ELF-1 (cell line): ENCODE measurements at places on chromosomes 11 and 22.
A peak's percentile ranks its signal among the peaks of the same experiment; 100 is the strongest.

DNA sequence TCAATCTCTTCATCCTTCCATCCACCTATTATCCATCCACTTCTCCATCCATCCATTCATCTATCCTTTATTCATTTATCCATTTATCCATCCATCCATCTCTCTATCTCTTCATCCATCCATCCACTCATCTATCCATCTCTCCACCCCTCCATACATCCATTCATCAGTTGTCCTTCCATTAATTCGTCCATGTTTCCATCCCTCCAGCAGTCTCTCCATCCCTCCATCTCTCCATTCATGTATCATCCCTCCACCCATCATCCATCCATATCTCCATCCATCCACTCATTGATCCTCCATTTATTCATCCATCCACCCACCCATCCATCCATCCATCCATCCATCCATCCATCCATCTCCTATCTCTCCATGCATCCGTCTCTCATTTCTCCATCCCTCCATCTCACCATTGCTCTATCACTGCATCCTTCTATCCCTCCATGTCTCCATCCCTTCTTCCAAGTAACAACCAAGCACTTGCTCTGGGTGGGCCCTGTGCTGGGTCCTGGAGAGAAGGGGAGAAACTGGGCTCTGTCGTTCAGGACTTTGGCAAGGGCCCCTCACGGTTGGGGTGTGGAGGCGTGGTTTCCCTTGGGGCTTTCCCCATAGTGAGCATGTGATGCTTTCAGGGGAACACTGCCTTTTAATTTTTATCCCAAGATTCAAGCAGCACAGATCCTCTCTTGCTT lies 43.3 kb downstream of the SMIM38 start:
- DNase-seq: no peak

GRCh38 chr11:109641549-109641948 lies 219.6 kb downstream of the C11orf87 start:
- DNase-seq: peak; percentile 49

DNA sequence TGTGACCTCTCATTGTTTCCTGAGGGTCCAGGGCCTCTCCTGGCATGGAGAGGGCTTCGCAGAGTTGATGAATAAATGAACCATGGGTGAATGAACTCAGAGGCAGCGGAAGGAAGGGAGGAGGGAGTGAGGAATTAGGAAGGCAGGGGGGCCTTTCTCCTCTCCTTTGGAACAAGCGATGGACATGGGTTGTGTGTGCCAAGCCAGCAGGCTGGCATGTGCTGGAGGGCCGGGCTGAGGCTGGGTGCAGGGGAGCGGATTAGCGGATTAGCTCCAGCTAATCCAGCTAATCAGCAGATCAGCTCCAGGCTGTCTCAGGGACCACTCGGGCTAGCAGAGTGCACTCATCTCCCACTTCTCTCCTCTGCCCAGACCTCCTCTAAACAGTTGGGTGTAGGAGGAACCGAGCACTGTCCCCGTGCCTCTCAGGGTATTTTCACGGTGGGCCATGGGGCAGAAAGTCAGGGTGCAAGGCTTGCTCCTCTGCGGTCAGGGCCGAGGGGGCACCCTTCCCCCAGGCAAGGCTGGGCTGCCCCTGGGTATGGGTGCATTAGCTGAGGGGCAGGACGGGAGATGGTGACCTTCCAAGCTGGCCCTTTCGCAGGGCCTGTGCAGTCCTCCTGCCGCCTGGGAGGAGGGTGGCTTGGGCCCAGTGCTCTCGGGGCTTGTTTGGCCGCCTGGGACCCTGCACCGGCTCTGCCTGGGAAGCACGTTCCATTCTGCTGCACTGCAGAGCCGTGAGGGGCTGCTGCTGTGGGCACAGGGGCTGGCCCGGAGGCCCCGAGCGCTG lies 120.3 kb upstream of the B3GAT1 start:
- DNase-seq: no peak

DNA sequence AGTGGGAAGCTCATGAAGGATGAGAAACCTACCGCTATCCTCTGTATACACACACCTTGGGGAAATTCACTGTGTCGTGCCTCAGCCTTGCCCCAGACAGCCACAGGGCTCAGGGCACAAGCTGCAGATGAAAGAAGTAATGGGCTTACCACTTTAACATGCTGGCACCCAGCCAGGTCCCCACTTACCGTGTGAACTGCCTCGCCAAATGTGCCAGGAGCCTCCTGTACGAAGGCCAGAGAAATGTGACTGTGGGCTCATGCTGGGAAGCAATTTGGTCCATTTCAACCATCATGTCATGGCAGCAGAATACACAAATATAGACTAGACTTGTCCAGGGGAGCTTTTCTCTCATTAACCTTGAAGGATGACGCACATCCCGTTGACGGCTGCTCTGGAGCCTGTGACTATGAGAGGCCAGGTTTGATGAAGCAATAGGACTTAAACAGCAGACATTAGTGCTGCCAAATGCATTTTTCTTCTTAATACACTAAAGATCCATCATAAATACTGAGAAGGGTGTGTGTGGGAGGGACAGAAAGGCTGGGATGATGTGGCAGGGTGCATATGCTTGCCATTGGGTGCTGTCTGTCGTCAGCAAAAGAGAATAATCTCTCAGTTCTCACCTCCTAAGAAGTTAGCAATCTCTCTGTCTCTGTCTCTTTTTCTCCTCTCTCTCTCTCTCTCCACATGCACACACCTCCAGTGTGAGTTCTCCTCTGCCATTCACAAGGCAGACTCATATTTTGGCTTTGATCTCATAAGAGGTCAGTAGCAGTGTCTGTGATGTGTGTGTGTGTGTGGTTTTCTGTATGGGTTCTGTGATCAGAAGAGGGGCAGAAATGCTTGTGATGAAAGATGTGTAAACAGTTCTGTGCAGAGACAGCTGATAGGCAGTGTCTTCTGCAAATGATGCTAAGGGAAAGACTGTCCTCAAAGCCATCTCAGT lies 142.4 kb downstream of the KIRREL3 start:
- DNase-seq: no peak

DNA sequence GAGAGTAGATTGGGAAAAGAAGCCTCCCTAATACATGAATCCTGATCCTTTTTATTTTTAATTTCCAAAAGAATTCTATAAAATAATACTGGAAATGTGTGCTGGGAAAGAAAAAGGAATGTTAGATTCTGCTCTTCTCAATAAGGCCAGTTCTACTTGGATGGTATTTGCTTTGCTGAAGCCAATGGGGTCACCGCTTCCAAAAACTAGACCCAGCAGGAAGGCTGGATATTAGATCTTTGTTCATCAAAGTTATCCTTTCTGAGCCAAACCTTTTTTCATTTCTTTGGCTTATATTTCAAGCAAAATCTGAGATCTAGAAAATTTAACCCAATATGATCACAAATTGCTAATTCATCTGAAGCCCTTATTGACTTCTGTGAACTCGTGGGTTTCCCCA lies 41.4 kb downstream of the SCUBE2 start:
- no peak for DNase-seq

GRCh38 chr11:65953471-65953870 lies 8.1 kb upstream of the SART1 start:
- DNase-seq: peak; percentile 36

DNA sequence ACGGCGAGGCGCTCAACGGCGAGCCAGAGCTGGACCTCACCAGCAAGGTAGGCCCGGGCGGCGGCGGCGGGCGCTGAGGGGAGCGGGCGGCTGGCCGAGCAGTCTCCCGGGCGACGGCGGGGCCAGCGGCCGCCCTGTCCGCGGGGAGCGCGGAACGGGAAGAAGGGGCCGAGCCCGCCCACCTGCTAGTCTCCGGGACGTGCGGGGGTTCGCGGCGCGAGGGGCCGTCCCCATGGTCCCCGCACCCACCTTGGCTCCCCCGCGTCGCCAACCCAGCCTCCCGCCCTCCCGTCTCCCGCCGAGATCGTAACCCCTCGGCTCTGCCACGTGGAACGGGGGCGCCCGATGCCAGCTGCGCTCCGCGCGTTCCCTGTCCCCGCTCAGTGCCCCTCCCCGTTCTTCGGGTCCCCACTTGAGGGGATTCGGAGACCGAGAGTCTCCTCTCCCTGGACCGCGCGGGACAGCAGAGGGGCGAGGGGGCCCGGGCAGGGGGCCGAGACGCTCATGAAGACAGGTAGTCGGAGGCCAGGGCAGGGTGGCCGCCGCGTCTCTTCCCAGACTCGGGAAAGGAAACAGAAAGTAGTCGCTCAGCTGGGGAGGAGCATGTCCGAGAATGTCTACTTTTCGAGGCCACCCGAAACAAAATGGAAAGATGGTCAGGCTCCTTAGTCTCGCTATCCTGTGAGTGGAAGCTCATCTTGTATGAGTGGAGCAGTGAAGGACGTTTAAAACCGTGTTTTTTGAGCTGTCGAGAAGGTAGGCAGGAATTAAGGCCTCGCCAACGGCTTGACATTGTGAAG lies 557 bp downstream of the GTPBP1 start:
- DNase-seq: peak; percentile 36

GRCh38 chr11:34791780-34792542 lies 124.2 kb downstream of the APIP start:
- DNase-seq: no peak

DNA sequence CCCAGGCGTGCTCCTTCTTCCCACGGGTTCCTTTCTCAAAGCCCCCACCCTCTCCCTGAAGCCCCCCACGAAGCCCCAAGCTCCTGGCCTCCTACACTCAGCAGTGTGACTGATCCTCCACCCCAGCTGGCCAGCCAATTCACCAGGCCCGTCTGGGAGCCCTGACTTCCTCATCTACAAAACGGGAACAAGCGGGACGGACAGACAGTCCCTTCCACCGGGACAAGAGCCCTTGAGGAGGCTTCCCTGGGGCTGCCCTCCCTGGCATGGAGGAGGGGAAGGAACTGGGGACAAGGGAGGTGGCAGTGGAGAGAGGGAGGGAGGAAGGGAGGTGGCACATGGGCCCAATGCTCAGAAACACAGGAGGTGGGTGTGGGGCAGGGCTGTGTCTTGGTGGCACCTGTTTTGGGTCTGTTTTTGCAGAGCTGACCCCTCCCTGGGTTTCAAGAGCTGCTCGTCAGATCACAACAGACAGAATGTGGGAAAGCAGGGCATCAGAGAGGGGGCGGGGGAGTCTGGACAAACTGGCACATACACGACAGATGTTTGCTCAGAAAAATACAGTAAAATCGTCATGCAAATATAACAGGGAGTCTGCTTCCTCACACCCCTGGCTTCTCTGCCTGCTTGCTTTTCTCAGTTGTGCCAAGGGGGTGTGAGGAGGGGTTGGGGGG lies 56.8 kb downstream of the ELFN2 start:
- no peak for DNase-seq

DNA sequence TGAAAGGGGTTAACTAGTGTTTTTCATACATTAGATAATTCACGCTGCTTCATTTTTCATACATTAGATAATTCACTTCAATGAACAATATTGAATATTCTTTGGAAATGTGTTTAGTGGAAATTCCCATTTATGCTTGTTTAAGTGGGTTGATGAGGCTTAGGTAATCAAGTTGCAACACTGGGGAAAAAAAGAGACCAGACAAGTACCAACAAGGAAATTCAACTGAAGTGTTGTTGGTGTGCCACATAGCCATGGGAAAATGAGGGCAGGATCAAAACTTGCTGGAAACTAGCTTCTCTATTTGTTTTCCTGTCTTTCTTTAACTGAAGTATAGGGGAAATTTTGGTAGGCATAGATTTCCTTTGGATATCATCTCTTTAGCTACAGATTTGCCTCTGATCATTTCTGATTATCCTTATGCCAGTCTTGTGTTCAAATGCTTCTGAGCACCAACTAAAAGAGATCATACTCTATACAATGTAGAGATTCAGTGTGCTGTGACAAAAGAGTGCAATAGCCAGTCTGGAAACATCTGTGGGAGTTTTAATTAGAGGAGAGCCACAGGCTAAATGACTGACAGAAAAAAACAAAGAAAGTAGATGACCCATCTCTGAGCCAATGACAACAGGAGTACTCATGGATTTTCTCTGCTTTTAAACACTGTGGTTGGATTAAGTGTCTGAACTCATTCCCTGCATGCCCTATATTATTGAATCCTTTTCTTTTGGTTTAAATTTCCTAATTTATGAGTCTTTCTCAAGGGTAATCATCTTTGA lies 67.6 kb upstream of the CTSC start:
- DNase-seq: no peak

GRCh38 chr11:57422669-57423068 lies 4.3 kb downstream of the SLC43A3 start:
- DNase-seq: no peak

DNA sequence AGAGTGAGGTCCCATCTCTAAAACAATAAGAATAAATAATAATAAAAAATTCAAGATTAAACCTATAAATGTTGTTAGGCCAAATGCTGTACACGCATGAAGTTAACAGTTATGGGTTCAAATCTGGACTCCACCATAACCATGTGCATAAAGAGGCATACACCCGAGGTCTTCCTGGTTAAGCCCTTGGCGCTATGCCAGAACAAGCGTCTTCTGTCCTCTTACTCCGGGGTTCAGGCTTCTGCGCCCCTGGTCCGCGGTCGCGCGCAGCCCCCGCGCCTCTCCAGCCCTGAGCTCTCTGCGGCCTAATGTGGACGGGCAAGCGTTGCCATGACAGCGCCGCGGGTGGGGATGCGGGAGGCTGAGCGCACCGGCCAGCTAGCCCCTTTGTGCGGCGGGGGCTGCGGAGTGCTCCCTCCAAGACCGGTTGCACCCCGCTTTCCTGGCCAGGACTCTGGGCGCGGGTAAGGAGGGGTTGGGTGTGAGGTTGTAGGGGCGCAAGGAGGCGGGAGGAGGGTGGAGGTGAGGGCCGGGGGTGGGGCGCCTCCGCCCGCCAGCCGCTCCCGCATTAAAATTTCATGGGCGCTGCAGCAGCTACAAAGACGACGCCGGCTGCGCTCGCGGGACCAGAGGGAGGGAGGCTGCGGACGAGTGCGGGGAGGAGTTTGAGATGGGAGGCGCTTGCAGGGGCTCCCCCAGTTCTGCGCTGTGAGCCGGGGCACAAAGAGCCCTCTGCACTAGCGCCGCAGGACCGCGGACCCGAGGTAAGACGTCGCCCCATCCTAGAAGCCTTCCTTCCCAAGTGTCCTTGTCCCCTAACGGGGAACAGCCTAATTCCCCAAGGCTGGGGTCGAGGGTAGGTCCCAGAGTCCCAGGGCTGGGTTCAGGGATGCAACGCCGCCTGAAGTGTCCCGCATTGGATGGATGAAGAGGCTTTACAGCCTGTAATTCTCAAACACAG lies at the start of gene MIAT:
Gene MIAT, plus strand, starts transcription at position 698 of the 961 bp plus-strand sequence.
- peak; percentile 40 for DNase-seq

DNA sequence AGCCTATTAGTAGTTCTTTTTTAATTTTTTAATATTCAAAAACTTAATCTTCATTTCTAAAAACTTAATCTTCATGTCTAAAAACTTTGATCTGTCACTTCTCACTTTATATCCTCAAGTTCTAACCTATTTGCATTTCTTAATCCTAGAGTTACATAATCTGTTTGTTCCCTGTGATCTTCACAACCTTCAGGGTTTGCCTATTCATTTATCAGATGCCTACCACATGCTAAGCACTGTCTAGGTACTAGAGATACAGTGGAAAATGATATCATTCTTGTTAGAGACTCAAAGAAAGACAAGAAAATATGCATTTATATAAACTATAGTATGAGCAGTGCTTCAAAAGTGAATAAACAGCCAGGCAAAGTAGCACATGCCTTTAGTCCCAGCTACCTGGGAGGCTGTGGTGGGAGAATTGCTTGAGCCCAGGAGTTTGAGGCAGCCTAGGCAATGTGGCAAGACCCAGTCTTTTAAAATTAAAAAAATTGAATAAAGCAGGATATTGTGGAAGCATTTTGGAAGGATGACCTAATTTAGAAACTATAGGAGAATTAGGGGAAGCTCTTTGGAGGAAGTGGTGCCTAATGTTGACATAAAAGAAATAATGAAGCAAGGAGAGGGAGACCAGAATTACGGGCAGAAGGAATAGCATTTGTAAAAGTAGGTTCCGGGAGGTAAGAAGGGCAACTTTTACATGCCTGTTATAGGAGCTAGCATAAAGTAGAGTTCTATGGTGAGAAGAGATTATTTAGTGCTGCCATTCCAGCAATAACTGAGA lies 54.4 kb upstream of the GRK2 start:
- no peak for DNase-seq
